A549 treated with AZD2906 at 1 μM for 4 hours (cell line): ENCODE measurements at places on chromosomes 3 and 15. TPM values are rescaled to one million over a fixed set of nuclear protein-coding genes. Genes with fewer than 3 reads are reported as not detected.

The CCR9 gene
- 0.03 TPM in 2 of 5 replicates, not detected in the others for total RNA-seq

The EPHB3 gene
- 0.20 to 0.61 TPM (median 0.28 TPM) in 5 replicates for total RNA-seq

The ITIH3 gene
- total RNA-seq = 0.14 to 0.29 TPM (median 0.16 TPM) in 5 replicates

The CLN6 gene
- total RNA-seq = 61.5 to 86.5 TPM (median 80.3 TPM) in 5 replicates

The CHRM5 gene
- 0.02 to 0.06 TPM (median 0.03 TPM) in 4 of 5 replicates, not detected in the other for total RNA-seq

The RPL29 gene
- total RNA-seq = 1,307 to 1,420 TPM (median 1,337 TPM) in 5 replicates

The TMEM207 gene
- not detected in 5 replicates for total RNA-seq

The PLXNA1 gene
- 22.6 to 29.4 TPM (median 25.1 TPM) in 5 replicates for total RNA-seq

The ATP13A5 gene
- not detected in 5 replicates for total RNA-seq

The SLC51A gene
- total RNA-seq = 0.11 TPM in 1 of 5 replicates, not detected in the others

The SLC27A2 gene
- 31.2 to 36.2 TPM (median 35.5 TPM) in 5 replicates for total RNA-seq

The SKOR1 gene
- 0.03 to 0.08 TPM (median 0.05 TPM) in 4 of 5 replicates, not detected in the other for total RNA-seq

The COMMD2 gene
- 31.5 to 37.3 TPM (median 34.2 TPM) in 5 replicates for total RNA-seq

The PTPN23 gene
- 18.0 to 23.0 TPM (median 21.6 TPM) in 5 replicates for total RNA-seq

The DZIP3 gene
- 3.6 to 4.2 TPM (median 3.8 TPM) in 5 replicates for total RNA-seq

The GOLGA6A gene
- 0.07 to 0.15 TPM (median 0.11 TPM) in 5 replicates for total RNA-seq
